ENCODE measurements at places on chromosomes 16 and 17.

DNA sequence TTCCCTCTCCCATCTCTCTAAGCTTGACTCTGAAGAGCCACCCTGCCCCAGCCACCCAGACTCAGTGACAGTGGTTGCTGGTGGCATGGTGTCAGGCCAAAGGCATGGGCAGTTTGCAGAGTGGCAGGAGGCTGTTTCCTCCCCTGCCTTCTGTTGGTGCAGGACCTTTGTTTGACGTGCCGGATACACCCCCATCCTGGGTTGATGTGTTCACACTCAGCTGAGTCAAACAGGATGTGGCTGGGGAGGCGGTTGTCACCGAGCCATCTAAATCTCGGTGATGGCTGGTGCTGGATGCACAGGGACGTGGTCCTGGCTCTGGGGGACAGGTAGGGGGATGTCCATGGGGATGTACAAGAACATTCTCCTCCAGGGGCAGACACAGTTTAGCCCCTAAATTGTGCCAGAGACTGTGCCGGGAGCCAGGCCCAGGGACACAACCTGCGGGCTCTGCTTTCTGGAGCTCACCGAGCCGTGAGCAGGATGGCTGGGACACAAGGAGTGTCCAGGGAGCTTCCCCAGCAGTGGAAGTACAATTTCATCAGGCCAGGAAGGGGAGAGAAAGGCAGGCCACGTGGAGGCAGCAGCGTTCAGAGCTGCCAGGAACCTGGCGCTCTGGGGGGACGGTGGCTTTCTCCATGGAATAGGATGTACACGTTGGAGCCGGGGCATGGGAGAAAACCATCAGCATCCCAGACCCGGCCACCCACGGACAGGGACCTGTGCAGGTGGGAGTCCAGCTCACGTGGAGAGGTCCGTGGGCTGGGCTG is 264.2 kb downstream of the SEC14L1 start:
- DNase-seq, result peak; percentile 95

- DNase-seq, result no peak
Observed at GRCh38 chr17:5446786-5447185, 7.8 kb upstream of the C1QBP start.

DNA sequence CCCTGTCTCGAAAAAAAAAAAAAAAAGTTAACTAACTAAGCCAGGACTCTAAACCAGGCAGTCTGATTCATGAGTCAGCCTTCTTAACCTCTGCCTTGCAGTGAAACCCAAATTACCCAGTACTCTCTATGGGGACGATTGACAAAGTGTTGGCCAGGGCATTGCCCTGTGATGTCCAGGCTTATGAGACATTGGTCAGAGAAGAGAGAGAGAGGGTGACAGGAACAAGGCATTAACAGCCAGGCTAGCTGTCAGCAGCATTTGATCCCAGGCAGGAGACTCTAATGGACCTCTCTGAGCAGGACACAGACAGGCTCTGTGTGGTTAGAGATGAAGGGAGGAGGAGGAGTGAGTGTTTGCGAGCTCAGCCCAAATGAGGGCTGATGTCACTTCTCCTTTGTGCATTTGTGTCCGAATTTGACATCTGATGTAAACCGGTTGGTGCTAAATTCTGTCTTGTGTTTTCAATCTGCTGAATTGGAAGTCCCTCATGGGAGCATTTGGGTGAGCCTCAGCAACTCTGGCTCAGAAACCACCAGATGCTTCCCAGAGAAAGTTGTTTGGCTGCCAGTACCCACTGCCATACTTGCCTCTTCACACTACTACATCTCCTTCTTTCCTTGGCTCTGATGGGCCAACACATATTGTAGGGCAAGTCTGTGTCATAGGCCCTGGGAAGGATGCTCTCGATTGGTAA is 4.3 kb upstream of the MYL4 start:
- DNase-seq, result peak; percentile 73

- no peak for DNase-seq
Observed at GRCh38 chr17:11303773-11304394, 62.9 kb downstream of the SHISA6 start.

- peak; percentile 84 for DNase-seq
Observed at GRCh38 chr17:33968350-33969044, 286.6 kb upstream of the CCL2 start.

DNA sequence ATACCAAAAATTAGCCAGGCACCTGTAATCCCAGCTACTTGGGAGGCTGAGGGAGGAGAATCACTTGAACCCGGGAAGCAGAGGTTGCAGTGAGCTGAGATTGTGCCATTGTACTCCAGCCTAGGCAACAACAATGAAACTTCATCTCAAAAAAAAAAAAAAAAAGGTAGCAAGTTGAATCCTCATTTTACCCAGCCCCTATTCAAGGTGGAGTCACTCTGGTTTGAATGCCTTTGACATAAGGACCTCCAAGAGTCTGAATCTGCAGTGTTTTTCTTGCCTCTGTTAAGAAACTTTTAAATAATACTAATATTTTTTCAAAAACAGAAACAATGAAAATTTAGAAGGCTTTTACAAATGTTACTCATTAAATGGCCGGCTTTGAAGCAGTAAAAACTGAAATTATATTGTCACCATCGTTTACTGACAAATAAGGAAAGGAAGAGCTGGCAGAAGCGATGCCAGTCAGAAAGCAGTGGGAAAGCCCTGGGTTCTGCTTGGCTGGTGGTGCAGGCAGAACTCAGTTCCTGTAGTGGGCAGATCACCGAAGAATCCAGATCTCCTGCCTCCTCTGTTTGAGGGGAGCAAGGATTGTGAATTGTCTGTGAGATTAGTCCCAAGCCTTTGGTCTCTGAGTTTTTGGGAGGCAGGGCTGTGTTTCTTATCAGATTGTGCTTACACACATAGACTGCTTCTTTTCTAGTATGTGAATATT is 99.7 kb upstream of the HAS3 start:
- no peak for DNase-seq

DNA sequence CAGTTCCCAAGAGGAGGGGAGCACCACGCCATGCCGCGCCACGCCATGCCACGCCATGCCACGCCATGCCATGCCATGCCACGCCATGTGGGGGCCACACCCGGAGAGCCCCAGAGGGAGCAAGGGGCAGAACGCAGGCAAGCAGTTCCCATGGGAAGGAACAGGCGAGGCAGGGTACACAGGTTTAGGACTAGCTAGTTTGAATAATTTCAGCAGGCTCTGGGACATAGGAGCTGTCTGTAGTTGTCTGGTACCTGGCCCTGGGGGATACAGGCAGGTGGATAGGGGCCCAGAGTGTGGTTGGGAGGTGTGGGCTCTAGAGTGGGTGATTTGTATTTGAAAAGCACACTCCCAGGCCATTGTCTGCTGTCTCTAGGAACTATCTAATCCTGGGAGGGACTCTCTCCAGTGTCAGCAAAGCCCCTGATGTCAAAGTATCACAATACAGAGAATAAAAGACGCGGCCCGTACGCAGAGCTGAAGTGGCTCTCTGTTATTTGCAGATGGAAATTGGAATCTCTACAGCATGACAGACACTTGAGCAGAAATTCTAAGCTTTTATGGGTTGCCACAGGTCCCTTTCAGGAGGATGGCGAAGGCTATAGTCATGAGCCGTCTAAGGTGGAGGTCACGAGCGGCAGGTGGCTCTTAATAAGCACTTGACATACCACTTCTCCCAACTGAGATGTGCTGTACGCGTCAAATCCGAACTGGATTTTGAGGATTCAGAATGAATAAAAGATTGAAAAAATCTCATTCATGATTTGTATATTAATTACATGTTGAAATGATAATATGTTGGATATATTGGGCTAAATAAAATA is 220.8 kb upstream of the TNRC6C start:
- DNase-seq, result no peak

GRCh38 chr16:12153662-12154061 is 177.1 kb downstream of the SNX29 start:
- no peak for DNase-seq

DNA sequence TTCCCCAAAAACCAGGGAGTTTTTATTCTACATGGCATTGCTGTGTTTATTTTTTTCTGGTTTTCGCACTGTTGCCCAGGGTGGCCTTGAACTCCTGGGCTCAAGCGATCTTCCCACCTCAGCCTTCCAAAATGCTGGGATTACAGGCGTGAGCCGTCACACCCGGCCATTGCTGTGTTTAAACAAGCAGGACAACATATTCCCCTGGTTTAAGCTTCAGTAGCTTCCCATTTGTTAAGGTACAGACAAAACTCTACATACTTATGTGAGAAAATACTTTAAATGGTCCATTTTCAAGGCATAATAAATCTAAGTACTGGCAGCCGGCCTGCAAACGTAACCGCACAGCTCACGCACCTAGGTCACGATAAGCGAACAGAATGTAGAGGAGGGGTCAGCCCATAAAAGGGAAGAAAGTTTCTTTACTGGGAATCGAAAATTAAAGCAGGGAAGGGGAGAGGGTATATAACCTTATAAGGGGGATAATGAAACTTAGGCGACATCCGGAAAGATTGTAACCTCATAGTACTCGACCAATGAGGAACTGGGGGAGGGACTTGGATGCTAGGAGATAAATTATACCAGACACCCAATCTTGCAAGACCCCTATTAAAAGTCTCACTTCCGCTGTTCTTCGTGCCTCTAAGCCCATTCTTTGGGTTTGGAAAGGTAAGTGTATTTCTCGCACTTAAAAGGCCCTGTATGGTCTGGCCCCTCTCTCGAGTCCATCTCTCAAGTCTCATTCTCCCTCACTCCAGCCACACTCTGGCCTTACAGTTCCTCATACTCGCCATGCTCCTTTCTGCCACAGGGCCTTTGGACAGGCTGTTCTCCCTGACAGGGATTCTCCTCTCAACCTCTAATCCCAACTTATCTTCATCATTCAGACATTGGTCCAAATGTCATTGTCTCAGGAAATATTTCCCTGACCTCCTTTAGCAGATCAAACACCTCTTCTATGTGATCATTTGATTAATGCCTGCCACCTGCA is 59.2 kb downstream of the TEX14 start:
- no peak for DNase-seq

DNA sequence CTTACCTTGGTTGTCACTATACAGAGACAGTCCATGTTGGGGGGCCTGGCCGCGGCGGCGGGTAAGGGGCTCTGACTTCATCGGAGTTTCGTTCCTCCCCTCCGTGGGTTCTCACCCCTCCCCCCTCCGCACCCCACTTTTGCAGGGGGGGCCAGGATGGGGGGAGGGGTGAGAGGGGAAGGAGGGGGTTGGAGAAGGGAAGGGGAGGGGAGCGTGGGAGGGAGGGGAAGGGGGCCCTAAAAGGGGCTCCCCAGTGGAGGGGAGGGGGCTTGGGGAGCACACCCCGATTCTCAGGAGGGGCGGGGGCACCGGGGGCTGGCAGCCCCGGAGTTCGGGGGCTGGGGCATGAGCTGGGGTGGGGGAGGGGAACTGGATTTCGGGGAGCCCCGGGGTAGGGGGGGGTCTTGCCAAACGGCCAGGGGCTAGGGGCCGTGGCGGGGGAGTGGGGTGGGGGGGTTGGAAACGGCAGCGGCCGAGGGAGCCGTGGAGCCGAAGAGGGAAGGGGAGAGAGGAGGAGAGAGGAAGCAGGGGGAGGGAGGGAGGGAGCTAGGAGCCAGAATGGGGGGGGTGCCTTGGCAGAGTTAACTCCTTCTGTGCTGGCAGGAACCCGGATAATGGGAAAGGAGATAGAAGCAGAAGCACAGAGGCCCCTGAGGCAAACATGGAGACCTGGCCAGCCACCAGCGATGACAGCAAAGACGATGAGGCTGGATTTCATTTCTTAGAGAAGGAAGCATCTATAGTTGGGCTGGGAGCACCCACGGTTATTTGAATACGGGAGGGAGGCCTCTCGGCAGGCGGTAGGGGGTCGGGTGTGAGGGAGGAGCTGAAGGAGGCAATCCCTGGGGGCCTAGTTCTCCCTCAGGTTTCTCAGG is 2.3 kb downstream of the DLG4 start:
- no peak for DNase-seq

DNA sequence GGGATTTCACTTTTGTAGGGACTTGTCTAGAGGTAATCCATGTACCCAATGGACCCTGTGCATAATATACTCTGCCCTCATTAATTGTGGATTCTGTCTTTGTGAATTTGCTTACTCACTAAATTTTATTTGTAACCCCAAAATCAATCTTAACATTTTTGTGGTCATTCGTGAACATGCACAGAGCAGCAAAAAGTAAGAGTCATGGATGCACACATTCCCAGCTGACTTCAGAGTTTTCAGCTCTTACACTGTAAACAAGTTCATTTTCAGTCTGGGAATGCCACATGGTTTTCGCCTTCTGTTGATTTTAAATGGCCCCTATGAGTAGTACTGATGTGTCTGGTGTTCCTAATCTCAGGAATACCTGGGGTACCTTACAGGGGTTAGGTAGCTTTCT is 24.3 kb downstream of the TAC4 start:
- DNase-seq, result no peak

DNA sequence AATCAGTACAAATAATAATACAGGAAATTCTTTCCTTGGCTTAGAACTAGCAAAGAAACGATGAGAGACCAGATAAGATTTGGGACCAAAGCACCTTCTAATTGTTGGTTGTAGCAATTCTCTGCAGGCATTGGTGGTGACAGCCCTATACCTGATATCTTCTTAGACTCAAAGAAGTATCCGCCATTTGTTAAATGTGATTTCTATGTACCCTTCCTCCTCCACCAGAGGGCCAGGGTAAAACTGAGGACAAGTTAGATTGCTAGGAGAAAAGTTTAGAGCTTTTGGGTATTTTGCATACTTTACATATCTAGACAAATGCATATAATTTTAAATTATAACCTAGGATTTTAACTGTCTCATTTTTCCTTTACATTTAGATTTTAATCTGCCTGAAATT is 304.3 kb downstream of the HS3ST4 start:
- DNase-seq, result no peak

All from activated CD4-positive, alpha-beta T cell treated with anti-CD3 and anti-CD28 coated beads, Interleukin-10, Interleukin-2, amounts not matched to agents 100 ng/mL and 50 ng/mL, durations not matched to agents 16 hours and 8 hours (primary cell).